ENCODE measurements at places on chromosomes 7 and 10.
A peak's percentile ranks its signal among the peaks of the same experiment; 100 is the strongest.

- DNase-seq = no peak
Observed at GRCh38 chr10:72913287-72913686, 19.7 kb downstream of the OIT3 start.

GRCh38 chr10:73910401-73910763, 550 bp upstream of the PLAU start:
- peak; percentile 32 for DNase-seq

DNA sequence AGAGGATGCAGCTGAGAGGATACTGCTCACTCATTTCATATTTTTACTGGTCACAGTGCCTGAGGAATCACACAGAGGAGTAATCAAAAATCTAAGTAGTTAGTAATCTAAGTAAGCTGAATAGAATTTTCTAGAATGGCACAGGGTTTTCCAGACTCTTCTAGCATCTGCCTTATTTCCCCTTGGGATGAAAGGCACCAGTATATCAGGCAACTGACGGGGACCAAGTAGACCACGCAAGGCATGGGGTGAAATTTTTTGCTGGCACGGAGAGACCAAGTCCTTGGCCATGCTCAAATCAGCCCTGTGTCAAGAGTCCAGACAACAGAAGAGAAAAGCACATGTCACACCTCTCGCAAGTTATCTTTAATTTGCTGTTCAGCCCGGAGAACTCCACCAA, 14.2 kb downstream of the NCOA4 start:
- no peak for DNase-seq

DNA sequence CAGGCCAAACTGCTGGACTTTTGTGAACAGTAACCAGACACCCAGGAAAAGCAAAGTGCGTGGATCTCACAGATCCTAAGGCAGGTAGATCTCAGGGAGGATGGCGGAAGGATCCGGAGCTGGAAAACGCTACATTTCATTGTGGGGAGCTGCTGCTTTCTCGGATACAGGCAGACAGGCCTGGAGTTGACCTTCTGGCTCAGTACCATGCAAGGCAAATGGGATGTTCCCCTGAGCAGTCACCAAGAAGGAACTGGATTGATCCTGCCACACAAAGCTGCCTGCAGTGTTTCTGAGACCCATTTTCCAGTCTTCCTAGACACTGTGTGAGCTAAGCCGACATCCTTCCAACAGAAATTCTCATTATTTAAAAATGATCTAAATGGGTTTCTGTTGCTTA, 65.5 kb downstream of the ZRANB1 start:
- no peak for DNase-seq

- no peak for DNase-seq
Observed at GRCh38 chr7:111833466-111833865, 271.2 kb upstream of the IMMP2L start.

GRCh38 chr10:91919651-91920050, 3.9 kb upstream of the BTAF1 start:
- no peak for DNase-seq

GRCh38 chr10:58593008-58593407, 80.3 kb downstream of the BICC1 start:
- no peak for DNase-seq

DNA sequence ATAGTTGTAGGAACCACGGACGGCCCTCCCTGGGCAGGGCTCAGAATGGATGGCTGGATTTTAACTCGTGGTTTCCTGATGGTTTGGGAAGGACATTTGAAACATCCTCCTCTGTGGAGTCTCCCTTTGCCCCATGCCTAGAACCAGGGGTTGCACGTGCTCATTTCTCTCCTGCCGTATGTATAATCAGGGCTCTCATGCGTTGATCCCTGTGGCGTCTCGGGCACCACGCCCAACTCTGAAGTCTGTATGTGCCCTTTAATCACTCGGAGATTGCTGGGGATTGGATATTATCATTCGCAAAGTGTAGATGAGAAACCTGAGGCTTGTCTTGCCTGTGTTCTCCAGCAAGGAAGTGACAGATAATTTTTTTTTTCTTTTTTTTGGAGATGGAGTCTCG, 257.1 kb downstream of the CAMK1D start:
- DNase-seq = no peak

DNA sequence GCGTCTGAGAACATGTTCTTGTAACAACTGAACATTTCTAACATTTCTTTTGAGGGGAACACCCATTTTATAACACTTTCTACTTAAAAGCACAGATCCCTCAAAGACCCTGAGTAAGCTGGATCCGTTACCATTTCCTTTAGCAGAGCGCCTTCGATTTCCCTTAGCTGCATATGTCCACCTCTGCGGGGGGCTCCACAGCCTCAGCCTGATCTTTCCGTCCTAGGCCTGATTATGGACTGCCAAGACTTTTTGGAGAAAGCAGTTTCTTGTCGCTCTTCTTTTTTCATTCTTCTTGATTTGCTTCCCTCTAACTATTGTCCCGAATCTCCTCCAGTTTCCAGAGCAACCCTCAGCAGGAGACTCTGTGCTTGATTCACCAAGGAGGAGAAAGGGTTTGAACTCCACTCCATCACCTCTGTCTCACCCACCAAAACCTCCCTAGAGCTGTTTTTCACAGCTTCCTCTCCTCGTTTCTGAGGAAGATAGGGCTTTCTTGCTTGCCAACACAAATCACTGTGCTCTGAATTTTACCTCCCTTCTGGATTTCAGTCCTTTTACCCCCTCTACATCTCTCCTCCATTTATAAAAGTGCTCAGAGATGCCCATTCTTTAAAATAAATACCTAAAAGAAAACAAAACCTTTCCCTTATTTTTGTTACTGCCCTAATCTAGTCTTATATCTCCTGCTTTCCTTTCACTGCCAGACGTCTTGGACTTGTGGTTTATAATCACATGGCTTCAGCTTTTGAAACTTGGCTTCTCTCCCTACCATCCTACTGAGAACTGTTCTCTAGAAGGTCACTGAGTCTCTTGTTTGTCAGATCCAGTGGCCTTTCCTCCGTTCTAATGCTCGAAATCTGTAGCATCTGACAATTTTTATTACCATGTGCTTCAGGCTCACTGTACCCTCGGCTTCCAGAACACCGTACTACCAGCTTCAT, 30.5 kb upstream of the ZRANB1 start:
- no peak for DNase-seq

GRCh38 chr10:30803058-30803457, 173.5 kb upstream of the LYZL2 start:
- no peak for DNase-seq

DNA sequence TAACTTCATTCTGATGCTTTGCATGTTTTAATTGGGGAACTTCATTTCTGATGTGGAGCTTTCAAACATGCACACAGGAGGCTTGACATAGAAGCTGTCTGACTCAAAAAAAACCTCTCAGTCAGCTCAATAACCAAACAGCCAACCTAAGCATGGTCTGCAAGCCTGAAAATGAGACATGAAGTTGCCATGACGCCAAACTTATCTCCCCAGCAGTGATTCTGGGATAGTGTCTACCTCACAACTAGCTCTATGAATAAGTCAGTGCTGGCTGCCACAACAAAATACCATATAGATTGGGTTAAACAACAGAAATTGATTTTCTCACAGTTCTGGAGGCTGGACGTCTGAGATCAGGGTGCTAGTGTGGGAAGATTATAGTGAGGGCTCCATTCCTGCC, 244.2 kb downstream of the CCDC3 start:
- no peak for DNase-seq

GRCh38 chr7:134724606-134725005, 54.8 kb upstream of the CALD1 start:
- peak; percentile 21 for DNase-seq

DNA sequence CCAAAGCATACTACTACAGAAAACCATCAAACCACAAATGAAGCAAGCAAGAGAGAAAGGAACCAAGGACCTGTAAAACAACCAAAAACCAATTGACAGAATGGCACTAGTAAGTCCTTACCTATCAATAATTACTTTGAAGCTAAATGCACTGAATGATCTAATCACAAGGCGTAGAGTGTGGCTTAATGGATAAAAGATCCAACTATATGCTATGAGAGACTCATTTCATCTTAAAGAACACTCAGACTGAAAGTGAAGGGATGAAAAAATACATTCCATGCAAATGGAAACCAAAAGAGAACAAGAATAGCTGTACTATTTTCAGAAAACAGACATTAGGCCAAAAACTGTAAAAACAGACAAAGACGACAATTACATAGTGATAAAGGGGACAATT, 70.7 kb downstream of the CRPPA start:
- DNase-seq = no peak

- DNase-seq = no peak
Observed at GRCh38 chr7:157405501-157405900, 68.7 kb downstream of the DNAJB6 start.

GRCh38 chr10:69578508-69578991, 5.3 kb upstream of the NEUROG3 start:
- no peak for DNase-seq

DNA sequence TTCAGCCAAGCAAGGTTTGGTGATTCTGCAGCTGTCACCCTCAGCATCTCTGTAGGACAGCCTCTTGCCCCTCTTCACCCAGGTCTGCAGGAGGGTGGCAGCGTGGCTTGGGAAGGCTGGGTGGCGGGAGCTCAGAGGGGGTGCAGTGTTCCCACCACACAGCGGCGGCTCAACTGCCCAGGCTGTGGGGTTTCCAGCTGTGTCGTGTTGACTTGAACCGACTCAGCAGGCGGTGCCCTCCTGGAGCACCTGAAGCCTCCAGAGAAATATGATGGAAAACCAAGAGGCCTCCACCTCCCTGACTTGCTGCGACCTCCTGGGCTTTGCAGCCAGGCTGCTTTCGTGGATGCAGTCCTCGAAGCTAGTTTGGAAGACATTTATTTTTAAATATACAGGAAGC, 68.0 kb upstream of the KLF6 start:
- DNase-seq = no peak

- DNase-seq = no peak
Observed at GRCh38 chr7:142590077-142590476, 159.2 kb upstream of the PRSS1 start.

GRCh38 chr7:87369216-87369615, 23.8 kb downstream of the CROT start:
- DNase-seq = no peak

GRCh38 chr7:3107889-3108570, 64.4 kb upstream of the CARD11 start:
- DNase-seq = no peak

DNA sequence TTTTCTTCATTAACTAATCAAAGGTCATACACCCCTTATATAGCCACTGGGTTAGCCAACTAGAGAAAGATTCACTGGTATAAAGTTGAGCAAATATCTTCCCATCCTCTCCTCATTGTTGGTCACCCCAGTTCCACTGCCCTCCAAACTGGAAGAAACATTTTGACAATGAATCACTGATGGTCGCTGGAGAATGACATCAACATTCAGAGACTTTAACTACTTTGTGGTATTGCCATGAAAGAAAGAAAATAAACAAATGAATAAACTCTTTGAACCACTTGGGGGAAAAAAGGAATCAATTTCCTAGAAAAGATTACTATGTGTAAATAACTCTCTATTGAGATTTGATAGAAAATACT, 23.4 kb downstream of the HYCC1 start:
- no peak for DNase-seq

DNA sequence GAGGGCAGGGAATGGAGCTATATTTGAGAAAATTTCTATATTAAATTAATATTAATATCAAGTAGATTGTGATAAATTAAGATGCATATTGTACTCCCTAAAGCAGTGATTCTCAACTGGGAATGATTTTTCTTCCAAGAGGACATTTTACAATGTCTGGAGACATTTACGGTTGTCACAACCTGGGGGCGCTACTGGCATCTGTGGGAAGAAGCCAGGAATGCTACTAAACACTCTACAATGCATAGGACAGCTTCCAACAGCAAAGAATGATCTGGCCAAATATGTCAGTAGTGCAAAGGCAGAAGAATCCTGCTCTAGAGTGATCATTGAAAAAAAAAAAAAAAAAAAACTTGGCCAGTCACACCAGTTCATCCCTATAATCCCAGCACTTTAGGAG, 100.0 kb downstream of the LSM5 start:
- DNase-seq = no peak

- DNase-seq = no peak
Observed at GRCh38 chr10:116272440-116273283, at the start of gene GFRA1. Gene GFRA1, minus strand, starts transcription at chr10:116273206. Its CDS starts 1,177 bp downstream, at chr10:116272029.

- DNase-seq = no peak
Observed at GRCh38 chr7:74083928-74084721, 521 bp downstream of the LIMK1 start.

DNA sequence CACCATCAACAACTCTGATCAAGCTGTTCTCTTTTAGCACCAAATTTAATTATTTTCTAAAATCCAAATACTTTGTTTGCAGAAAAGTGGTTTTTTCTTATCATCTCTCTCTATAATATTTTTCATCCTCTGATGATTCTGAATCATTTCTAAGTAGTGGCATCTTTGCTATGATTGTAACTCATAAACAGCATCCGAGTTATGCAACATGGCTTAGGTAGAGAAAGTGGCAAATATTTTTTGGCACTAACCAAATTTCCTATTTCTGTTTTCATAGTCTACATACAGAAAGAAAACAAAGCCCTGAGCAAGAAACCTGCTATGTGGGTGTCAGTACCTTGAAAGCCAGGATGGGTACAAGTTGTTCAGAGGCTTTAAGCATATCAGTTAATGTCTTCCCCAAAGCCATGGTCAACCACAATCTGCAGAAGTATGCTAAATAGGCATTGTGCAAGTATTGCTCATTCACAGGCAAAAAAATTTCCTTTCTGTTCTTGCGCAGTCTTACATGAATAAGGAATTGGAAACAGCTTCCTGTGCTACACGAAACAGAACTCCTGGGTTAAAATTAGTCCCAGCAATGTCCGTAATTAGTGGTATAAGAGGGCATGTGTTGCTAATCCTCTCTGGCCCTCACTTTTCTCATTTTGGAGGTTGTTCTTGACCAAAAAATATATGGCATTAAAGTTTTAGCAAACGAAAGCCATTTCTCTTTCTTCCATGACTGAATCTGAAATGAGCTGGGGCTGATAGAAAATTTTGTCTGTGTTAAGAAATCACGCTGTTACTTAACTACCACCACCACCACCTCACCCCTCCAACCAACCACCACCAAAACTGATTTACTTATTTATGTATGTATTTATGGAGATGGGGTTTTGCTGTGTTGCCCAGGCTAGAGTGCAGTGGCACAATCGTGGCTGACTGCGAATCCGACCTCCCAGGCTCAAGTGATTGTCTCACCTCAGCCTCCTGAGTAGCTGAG, 325.6 kb upstream of the MAGI2 start:
- no peak for DNase-seq

DNA sequence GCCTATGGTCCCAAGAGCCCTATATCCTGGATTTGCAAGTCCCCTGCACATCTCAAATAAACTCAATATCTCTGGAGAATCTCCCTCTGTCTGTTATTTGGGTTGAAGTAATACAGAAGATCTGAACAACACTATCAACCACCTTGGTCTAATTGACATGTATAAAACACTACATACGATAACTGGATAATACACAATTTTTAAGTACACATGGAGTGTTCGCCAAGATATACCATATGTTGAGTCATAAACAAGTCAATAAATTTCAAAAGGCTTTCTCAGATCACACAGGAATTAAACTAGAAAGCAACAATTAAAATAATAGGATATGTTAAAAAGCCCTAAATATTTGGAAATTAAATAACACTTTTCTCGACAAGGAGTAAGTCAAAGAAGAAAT, 5.6 kb upstream of the GARS1 start:
- DNase-seq = no peak
